Muscle of back (tissue), 13 donors: ENCODE measurements at places on chromosomes 5 and 9.

- no peak for DNase-seq
Observed at GRCh38 chr9:18865542-18865941, 167.5 kb downstream of the SAXO1 start.

DNA sequence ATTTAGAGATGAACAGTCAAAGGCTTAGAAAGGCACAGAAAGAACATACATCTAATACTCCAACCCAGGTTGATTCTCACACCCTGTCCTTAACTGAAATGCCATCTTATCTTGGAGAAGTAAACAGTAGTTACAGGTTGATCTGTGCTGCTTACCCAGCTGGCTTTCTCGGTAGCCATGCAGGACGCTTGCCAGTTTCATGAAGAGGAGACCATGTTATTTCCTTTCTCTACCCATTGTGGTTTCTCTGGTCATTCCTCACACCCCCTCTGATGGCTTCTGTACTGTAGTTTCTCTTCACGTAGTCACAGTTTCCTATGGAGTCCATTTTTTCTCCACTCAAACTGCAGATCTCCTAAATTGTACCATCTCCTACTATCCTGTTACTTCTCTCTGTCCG is 206.0 kb downstream of the SGCD start:
- DNase-seq = no peak

- no peak for DNase-seq
Observed at GRCh38 chr5:164741376-164741775, 1236.0 kb downstream of the MAT2B start.

DNA sequence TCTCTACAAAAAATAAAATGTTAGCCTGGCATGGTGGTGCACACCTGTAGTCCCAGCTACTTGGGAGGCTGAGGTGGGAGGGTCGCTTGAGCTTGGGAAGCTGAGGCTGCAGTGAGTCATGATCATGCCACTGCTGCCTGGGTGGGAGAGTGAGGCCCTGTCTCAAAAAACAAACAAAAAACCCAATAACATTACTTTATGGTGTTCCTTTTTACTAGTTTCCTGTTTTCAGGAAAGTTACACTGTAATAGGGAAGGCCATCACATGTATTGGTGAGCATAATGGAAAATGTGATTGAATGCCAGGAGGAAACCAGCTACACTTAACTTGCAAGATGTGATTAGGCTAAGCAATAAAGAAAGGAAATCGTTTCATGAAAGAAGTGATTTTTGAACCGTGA is 42.7 kb downstream of the SV2C start:
- peak; percentile 4 for DNase-seq

DNA sequence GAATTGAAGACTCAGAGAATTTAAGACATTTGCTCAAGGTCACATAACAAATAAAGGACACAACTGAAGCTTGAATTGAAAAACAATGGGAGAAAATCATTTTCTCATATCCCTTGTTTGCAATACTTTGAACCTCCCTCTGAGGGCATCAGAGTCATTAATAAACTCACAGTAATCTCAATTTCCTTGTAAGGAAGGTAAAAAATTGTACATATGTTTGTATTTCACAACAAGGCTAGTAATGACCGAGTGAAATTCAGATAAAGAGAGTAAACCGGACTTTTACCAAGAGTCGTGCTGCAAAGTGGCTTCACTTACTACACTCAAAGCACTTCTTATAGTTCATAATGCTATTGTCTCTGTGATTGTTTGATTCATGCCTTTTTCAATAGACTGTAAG is 665.0 kb downstream of the NR2F1-AS1 start:
- DNase-seq = peak; percentile 6

GRCh38 chr5:171703146-171703545 is 82.5 kb upstream of the SMIM23 start:
- DNase-seq = no peak

GRCh38 chr5:78819166-78819565 is 165.9 kb downstream of the ARSB start:
- DNase-seq = peak; percentile 80

GRCh38 chr5:39193553-39194465 is 25.6 kb downstream of the FYB1 start:
- DNase-seq = no peak

- DNase-seq = no peak
Observed at GRCh38 chr9:130072515-130073235, 19.0 kb downstream of the GPR107 start.

DNA sequence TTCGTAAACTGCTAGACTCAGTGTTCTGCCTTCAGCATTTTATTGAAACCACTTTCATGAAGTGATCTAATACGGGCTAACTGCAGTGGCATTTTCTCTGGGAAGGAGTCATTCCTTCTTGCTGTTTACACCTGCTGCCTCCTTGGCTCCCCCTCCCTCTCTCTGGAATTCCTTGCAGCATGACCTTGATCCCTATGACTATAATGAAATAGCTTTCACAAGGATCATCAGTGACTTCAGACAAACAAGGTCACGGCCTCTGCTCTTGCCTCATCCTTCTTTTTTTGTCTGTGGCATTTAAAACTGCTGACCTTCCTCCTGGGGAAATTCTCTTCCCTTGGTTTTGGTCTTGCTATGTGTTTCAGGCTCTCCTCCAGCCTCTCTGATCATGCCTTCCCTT is 90.2 kb downstream of the ZNF462 start:
- no peak for DNase-seq

GRCh38 chr5:40308867-40309266 is 370.8 kb upstream of the PTGER4 start:
- DNase-seq = no peak
